SK-N-SH (cell line): ENCODE measurements at places on chromosomes 1 and 21.

GRCh38 chr1:1116701-1117468 is 996 bp upstream of the C1orf159 start:
- peak; percentile 75 for DNase-seq

- DNase-seq, result no peak
Measured at GRCh38 chr1:188261849-188262248, 1433.1 kb downstream of the PLA2G4A start.

DNA sequence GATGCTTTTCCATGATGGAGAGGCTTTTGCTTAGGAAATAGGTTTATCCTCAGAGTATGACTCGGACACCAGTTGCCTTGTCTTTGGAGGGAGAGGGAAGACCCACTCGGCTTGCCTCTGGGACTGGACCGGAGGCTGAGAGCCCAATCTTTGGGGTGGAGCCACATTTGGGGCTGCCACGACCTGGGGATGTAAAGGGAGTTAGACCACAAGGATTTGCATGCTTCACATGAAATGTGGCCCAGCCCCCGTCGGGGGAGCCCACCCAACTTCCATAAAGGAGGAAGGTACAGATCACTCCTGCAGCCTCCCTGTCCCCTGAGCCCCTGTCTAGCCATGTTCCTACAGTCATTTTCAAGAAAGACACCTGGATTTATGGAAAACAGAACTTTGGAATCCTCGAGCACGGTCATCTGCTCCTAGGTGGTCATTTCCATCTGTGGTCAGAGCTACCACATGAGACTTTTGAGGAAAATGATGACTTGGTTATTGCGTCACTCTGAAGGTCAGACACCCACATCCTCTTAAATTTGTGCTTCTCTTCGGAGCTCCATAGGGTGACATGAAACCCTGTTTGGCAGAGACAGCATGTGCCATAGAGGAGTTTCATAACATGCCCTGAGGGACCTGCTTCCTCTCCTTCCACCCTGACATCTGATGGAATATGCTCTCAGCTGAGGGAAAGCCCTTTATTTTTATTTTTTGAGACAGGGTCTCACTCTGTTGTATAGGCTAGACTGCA is 99.4 kb upstream of the SLC45A1 start:
- DNase-seq, result no peak

DNA sequence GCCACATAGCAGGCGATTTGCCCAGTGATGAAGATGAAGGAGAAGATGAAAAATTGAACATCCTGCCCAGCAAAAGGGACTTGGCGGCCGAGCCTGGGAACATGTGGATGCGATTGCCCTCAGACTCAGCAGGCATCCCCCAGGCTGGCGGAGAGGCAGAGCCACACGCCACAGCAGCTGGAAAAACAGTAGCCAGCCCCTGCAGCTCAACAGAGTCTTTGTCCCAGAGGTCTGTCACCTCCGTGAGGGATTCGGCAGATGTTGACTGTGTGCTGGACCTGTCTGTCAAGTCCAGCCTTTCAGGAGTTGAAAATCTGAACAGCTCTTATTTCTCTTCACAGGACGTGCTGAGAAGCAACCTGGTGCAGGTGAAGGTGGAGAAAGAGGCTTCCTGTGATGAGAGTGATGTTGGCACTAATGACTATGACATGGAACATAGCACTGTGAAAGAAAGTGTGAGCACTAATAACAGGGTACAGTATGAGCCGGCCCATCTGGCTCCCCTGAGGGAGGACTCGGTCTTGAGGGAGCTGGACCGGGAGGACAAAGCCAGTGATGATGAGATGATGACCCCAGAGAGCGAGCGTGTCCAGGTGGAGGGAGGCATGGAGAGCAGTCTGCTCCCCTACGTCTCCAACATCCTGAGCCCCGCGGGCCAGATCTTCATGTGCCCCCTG is 3.3 kb downstream of the ZBTB18 start:
- peak; percentile 71 for DNase-seq

DNA sequence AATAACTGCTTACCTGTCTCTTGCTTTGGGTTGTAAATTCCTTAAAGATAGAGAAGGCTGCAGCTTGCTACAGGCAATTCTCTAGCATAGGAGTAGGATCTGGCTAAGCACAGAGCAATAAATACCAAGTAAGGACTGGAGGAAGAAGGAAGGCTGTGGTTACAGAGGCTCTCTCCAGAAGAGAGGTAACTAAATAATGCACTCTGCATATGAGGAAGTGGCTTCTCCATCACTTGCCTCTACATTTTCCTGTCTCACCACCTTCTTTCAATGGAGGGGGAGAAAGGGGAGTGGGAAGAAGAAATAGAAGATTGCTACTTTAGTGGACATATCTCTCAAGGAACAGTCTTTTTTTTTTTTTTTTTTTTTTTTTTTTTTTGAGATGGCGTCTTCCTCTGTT is 60.9 kb upstream of the LAX1 start:
- DNase-seq, result no peak

DNA sequence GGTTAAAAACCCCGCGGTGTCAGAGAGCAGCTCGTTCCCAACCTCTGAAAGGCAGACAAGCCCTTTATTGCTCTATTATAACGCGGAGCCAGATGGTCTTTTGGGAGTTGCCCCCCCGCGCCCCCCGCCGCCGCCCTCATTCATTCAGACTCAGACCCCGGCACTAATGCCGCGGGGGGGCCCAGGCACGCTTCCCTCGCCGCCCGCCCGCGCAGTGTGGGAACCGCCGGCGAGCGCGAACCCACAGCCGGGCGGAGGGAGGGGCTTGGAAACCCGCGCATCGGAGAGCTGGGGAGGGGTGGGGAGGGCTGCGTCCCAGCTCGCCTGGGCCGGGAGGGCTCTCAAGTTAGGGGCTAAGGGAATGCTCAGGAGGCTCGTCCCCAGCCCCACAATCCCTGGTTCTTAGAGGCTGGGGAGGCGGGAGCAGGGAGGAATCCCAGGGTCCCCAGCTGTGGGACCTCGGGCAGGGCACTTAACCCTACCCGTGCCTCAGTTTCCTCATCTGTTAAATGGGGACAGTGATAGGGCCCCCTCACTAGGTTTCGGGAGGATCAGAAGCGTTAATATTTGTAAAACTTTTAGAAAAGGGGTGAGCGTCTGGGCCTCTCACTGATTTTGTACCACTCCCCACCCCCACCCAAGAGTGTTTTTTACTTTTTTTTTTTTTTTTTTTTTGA is 10.9 kb upstream of the HES5 start:
- DNase-seq, result peak; percentile 60

DNA sequence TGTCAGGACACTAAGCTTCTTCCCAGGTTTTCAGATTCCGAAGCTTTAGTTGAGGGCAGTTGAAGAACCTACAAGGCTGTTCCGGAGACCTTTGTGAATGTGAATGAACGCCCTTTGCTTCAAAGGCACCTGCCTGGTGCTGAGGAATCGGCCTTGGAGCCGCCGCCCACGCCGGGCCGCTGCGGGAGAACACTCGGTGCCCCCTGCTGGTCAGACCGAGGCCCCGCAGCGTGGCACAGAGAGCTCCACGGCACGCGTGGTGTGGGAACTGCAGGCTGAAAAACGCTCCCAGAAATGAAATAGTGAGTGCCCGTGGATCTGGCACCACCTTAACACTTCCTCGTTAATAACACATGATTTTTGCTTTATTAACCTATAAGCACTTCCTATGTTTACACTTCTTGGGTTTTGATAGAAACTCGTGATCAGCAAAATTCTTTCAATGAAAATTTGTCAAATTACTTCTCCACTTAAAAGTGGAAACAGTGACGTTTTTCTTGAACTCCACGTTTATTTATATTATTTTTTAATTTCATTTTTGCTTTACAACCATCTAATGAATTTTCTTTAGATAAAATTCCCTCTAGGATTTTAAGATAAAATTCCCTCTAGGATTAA is 460.6 kb downstream of the DSCAM start:
- peak; percentile 78 for DNase-seq

DNA sequence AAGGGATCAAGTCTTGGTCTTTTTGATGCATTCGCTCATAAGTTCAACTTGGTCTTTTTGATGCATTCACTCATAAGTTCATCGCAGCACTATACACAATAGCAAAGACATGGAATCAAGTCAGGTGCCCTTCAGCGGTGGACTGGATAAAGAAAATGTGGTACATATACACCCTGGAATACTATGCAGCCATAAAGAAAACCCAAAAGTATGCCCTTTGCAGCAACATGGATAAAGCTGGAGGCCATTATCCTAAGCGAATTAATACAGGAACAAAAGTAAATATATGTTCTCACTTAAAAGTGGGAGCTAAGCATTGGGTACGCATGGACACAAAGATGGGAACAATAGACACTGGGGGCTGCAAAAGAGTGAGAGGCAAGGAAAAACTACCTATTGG is 29.8 kb upstream of the FOXE3 start:
- DNase-seq, result no peak

DNA sequence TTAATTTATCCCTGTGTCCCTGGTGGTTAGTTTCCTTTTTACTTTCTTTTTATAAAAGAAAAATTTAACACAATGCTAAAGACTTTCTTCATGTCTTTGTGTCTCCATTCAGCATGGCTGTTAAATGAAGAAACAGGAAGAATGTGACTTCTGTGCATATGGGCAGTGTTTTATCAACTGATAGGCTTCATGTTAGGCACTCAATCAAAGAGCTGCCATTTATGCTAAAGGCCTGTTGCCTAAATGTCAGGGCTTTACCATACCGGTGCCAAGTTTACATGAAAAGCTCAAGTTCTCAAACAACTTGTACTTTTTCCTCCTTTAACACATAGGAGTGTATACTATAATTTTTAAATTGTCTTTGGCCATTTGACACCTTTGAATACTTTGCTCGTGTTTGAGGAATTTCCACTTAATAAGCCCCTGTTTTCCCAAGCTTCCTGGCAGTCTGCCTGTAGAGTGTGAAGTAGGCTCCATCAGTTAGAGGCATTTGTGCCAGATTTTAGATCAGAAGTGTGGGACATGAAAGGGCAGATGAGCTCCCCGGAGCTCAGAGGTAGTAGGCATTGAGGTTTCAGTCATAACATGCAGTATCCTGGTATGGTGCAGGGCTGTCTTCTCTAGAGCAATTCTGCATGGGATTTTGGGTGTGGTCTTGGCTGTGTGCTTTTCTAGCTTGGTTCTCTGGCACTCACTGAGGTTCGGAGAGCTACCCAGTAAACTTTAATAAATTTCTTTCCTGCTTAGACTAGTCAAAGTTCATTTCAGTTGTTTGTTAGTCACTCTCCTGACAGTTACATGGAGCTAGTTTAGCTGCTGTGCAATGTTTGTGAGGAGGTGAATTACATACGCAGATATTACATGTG is 119.0 kb downstream of the LEPR start:
- DNase-seq, result no peak

DNA sequence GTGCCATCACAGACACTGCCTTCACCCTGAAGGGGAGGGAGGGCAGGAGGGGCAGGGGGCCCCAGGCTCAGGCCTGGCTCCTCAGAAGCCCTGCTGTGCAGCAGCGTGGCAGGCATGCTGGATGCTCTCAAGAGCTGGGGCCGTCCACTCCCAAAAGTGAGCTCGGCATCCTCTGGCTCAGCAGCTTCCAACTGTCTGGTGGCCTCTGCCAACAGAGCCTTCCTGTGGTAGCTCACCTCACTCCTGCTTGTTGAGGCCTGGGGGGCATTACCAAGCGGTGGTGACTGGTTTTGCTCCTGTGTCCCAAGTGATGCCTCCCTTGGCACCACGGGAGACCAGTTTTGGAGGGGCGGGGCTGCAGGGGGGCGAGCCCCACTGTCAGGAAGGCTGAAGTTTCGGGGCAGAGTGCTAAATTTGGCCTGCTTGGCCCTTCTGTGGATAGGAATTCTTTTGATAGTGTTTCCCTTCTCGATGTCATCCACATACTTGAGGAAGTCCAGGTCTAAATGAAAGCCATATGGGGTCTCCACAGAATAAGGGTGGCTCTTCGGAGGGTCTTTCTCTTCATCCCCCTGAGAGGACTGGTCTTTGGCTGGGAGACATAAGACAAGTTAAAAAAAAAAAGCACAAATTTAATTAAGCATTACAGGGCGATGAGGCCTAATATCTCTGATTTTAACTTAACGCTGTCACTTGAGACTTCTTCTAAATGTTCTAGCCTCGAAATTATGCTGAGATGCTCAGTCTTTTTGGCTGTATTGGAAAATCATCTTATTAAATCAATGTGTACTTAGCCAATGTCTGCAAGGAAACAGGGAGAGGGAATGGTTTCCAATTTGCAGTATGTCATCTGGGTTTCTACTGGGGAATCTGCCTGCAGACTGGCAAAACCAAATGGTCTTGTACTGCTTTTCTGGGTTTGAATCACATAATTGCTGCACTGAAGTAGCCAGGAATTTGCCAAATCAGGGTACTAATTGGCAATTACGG is 44.4 kb downstream of the KANK4 start:
- DNase-seq, result no peak

- DNase-seq, result no peak
Measured at GRCh38 chr1:203217668-203218067, 11.8 kb downstream of the CHIT1 start.

GRCh38 chr1:212958175-212958574 is 7.8 kb downstream of the VASH2 start:
- no peak for DNase-seq

GRCh38 chr1:240946926-240947325 is 335.0 kb upstream of the GREM2 start:
- peak; percentile 42 for DNase-seq

- no peak for DNase-seq
Measured at GRCh38 chr1:230429067-230429735, 3.1 kb upstream of the PGBD5 start.

GRCh38 chr1:23718482-23718881 is 24.8 kb upstream of the ELOA start:
- DNase-seq, result peak; percentile 63

- no peak for DNase-seq
Measured at GRCh38 chr21:45830221-45830640, 151.3 kb upstream of the COL6A1 start.

DNA sequence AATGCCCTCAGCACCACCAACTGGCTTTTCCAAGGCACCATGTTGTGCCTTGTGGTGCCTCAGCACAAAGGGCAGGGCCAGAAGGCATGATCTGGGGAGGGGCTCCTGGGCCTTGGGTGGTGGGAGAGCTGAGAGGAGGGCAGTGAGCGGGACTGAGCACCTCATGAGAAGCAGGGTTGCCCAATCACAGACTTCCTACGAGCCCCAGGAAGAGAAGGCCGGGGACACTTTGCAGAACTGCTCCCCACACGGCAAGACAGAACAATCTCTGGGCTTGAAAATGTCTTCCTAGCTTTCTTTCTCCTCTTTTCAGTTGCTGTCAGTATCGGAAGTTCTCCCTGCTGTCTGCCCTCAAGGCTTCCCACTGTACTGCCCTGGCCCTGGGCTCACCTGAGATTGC is 6.8 kb downstream of the KCNJ10 start:
- no peak for DNase-seq

DNA sequence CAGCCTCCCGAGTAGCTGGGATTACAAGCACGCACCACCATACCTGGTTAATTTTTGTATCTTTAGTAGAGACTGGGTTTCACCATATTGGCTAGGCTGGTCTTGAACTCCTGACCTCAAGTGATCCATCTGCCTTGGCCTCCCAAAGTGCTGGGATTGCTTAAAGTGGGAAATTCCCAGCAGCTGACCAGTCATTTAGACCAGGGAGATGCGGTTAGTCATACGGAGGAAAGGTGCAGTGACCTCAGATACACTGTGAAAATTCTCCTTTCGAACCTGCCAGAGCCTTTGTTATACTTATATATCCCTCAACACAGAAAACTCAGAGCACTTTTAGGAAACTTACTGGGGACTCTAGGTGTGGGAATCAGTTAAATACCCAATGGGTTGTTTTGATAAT is 39.6 kb downstream of the MAP10 start:
- DNase-seq, result no peak

GRCh38 chr21:35603494-35603893 is 456.8 kb downstream of the SETD4 start:
- DNase-seq, result no peak

GRCh38 chr1:43052786-43053439 is 94.2 kb upstream of the SLC2A1 start:
- DNase-seq, result no peak
